NCI-H1092 (cell line): ENCODE measurements at places on chromosomes 13 and 19.

DNA sequence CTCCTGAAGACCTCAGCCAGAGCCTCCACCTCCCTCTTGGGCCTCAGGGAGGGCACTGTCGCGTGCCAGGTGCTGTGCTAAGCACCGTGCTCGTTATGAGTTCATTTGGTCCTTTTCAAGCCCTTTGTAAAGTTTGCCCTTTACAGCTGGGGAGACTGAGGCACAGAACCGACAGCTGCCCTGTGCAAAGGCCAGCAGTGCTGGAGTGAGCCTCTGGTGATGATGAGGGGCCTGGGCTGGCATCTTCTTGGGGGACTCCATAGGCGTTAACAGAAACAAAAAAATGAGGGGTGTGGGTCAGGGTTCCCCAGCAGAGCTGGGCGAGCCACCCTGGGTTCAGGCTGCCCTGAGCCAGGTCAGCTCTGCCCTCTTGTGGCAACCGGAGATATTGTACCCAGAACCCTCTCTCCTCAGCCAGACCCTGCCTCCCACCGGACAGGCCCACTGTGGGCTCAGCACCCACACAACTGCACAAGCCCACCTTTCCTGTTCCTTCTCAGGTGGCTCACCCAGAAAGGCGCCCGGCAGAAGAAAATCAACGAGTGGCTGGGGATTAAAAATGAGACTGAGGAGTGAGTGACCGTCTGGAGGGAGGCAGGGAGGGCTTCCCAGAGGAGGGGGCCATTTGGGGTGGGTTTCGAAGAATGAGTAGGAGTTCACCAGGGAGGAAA is 5.5 kb upstream of the IFI30 start:
- peak; percentile 7 for DNase-seq

DNA sequence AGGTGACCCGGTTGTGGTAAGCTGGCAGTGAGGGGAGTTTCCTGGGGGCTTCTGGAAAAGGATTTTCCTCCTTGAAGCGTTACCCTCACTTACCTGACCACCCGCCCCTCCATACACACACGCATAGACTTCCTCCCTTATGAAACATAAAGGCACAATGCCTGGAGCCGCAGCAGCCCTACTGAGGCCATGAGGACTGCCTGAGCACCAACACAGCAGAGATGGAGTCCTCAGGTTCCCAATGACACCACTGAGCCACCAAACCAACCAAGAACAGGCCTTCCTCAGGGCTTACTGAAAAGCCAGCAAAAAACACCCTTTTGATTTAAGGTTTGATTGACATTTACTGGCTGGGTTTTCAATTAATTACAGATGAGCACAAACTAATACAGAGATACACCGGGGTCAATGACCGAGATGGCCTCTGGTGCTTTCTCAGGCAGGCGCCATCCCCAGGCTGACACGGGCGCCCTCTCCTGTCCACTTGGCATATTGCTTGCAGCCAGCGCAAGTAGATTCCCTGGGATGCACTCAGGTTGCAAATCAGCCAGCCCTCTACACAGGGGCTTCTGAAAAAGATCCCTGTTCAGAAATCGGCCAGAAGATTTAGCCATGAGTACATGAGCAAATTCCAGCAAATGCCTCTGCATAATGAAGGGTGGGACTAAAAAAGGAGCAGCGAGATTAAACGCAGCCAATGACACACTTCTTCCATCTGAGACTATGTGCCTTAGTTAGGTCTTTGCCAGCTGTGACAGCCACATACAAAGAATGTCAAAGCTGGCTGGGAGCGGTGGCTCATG is 14.8 kb downstream of the OPA3 start:
- DNase-seq, result no peak

- no peak for DNase-seq
Measured at GRCh38 chr19:48629297-48629598, 7.9 kb downstream of the DBP start.

GRCh38 chr13:26469602-26470001 is 87.9 kb upstream of the WASF3 start:
- peak; percentile 87 for DNase-seq

DNA sequence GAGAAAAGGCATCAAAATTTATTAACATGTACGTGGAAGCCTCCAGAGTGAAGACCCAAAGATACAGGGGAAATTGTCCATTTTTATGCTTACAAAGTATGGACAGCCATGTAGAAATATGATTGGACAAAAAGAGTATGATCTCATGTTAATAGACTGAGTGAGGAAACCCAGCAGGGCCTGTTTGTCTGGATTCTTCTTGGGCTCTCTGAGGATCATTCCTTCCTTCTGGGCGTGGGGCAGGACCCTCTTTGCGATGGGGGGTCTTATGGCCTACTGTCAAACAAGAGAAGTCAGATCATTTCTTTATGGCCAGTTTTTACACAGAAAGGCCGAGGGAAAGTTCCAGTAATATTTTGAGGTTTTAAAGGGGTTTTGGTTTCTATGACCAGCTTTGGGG is 110.8 kb downstream of the ESD start:
- DNase-seq, result no peak

- DNase-seq, result no peak
Measured at GRCh38 chr13:37072024-37072423, 12.5 kb upstream of the SUPT20H start.

DNA sequence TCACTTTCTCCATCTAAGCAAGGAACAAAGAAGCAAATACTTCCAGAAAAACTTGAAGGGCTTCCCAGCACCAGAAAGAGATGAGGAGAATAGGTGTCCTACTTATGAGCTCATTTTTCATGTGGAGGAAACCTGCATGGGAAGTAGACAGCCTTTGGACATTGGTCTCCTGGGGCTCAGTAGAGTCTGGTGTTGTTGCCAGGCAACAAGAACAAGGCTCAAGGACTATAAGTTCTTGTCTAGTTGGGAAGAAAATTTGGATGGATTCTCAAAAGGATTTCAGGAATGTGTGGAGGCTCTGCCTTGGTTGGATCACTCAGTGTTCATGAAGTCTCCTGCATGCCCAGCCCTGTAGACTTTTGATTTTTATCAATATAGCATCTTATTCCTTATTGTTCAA is 84.5 kb downstream of the MBNL2 start:
- no peak for DNase-seq

DNA sequence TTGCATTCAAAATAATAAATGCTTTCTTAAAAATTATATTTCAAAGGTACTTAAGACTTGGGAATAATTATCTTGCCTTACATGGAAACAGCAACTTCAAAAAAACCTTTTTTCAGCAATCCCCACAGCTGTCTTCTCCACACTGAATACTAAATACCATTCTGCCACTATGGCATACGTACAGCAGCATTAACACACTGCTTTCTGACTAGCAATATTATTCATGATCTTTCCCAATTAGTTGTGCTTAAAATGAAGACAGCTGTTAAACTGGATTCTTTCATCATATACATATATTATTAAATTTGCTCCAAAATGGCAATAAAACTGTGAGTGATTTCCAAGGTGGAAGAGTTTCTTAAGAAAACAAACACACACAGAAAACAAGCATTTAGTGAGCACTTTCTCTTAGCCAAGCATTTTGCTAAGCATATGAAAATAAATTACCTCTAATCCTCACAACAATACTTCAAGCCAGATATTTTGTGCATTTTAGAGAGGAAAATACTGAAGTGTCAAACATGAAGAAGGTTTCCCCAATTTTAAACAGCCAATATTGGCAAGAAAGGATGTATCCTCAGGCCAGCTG is 609.5 kb downstream of the SLITRK1 start:
- DNase-seq, result no peak

DNA sequence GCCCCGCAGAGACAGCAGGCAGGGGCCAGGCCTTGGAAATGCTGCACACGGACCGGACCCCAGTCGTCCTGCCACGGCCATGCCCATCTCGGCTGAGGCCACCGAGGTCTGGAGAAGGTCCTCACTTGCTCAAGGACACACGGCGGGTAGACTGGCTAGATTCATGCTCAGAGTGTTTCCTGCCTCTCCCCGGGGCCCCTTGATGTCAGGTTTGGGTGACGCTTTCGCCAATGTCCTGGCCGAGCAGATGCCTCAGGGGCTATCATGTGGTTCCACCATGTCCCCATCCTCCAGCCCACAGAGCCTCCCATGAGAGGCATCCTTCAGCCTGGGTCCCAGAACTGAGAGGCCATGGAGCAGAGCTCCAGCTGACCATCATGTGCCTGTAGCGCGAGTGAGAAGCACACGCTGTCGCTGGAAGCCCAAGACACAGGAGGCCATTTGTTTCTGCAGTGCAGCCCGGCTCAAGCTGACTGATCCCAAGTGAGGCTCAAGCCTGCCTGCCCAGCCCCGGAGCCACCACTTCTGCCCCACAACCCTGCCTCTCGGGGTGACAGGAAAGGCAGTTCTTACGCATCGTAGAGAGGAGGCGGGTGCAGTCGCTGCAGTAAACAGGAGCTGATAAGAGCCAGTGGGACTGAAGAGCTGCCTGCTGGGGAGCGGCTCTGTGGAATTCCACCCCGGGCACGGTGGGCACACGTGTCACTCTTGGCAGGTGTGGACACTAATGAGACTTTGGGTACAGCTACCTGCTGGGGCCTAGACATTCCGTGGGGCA is 53.9 kb upstream of the GAS6 start:
- no peak for DNase-seq

DNA sequence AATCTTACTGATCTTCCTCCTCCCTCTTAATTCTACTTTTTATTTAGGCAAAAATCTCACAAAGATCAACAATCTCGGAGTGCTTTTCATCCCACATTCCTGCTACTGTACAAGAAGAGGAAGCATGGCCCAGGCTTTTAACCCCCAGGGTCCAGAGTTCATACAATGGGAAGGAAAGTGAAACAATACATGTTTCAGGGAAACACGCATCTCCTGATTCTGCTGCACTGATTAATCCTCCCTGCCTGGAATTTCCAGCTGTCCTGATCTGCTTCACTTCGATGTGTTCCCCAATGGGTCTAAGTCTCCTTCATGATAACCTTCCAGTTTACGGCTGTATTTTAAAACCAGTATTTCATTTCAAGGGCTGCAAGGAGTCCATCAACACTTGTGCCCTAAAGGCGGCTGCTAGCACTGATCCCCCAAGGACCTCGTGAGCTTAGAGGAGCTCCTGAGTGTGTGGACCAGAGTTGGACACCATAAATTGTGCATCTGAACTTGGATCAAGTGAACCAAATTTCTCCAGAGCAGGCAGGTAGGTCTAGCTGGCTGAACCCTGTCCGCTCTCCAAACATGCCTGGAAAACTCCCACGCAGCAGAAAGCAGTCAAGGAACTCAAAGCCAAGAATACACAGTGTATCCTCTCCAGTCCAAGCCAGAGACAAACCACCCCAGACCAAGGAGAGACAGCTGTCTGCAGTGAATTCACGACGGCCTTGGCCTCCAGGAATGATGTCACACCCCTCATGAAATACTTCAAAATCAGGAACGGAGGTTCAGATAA is 44.3 kb downstream of the COL4A1 start:
- no peak for DNase-seq

GRCh38 chr19:4013886-4014540 is 6.5 kb downstream of the PIAS4 start:
- DNase-seq, result no peak

- DNase-seq, result no peak
Measured at GRCh38 chr13:46057256-46058015, 4.9 kb upstream of the ZC3H13 start.

GRCh38 chr13:112452380-112453206 is 76.4 kb downstream of the SPACA7 start:
- DNase-seq, result no peak

DNA sequence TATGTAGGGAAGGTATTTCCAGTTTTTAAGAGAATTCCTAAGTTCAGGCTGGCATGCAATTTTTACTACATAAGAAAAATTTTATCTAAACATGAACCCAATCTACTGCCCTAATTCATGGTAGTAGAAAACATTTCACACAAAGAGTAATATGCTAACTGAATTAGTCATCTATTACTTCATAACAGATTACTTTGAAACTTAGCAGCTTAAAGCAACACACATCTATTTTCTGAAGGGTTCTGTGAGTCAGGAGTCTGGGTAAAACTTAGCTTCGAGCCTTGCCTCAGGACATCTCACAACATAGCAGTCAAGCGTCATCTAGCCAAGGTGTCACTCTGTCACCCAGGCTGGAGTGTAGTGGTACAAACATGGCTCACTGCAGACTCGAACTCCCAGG is 537.5 kb downstream of the DCT start:
- DNase-seq, result no peak

- DNase-seq, result no peak
Measured at GRCh38 chr13:35884211-35884760, 246.9 kb downstream of the DCLK1 start.

DNA sequence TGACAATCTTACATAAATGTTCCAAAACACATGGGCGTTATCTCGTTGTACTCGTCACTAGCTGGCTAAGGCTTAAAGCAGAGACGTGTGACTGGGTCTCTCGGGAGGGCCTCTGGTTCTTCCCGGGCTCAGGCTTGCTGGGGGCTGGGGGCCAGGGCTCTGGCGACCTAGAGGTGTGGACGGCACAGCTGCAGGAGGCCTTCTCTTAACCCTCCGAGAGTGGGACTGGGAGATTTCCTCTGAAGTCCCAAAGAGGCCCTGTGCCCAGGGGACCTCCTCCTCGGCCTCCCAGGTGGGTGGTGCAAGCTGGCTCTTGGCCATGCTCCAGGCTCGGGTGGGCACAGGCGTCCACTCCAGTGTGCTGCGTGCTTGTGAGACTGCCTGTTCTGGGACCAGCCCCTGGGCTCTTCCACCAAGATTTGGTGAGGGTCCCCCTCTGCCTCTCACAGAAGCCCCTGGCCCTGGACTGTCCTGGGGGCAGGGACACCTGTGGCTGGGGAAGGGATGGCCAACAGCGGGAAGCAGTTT is 2.2 kb downstream of the CAPS start:
- DNase-seq, result no peak

- DNase-seq, result peak; percentile 74
Measured at GRCh38 chr13:109145631-109146030, 516.2 kb downstream of the MYO16 start.
